Common myeloid progenitor, CD34-positive (primary cell): ENCODE measurements at places on chromosomes 12 and 14.
A peak's percentile ranks its signal among the peaks of the same experiment; 100 is the strongest.

DNA sequence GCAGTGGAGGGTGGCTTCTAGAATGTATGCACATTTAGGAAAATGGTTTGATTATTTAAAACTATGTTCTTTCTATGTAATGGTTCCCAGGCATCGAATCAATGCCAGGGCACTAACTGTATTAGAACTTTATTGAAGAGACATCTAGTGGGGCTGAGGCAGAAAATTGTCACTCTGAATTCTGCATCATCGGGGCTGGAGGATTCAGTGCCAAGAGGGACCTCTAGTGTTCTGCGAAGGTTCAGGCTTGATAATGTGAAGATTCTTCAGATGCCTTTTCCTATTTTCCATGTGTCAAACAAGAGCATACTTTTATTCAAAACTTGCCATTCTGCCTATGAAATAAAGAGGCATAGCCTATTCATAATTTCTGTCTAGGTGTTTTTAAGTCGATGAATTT lies 146.3 kb downstream of the CAND1 start:
- DNase-seq = peak; percentile 20

DNA sequence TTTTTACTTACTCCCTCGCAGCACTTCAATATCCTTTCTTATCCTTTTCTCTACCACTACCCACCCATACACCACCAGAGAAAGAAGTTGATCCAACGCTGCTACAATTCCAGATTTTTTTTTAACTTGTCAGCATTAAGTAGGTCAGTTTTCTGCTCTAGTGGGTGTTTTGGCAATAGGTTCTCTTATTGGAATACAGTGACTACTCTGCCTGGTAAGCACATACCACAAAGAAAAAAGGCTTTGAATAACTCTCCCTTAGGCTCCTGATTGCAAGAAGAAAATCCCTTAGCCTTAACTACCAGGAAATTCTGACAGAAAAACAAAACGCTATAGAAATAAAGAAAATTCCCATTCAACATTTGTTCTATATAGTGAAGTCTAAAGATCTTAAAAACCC lies 72.0 kb downstream of the NUMB start:
- DNase-seq = no peak

GRCh38 chr12:131803961-131804521 lies 24.2 kb upstream of the MMP17 start:
- peak; percentile 80 for DNase-seq

DNA sequence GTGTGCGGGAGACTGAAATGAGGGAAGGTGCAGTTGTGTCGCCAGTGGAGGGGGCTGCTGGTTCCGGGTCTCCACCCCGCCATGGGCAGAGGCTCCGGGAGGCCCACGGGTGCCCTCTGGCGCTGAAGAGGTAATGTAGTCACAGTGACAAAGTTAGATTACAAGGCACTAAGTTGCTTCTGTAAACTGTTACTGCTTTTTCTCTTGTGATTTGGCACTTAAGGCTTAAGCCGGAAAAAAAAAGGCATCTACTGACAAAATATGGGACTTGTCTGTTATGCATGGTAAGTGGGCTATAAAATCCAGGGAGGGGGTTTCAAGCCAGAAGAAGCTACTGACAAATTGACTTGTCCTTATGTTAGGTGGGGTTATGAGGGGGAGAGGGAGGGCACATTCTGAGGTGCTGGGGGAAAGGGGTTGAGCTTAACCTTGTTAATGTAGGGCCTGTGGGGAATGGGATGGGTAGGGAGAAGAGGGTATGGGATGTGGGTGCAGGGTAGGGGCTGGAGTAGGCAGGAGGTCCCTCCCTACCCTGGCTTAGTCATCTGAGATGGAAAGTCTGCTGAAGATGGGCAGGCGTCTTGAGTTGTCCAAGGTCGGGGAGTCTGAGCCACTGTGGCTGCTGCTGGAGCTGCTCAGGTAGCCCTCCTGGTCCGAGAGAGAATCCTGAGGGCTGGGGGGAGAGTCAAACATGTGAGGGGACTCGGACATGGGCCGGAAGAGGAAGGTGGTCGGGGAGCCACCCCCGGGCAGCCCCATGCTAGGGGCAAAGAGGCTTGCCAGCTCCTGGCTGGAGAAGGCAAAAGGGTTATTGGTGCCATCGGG lies 3.7 kb downstream of the ZFP36L1 start:
- DNase-seq = peak; percentile 89

GRCh38 chr12:23472329-23472971 lies 477.0 kb downstream of the SOX5 start:
- DNase-seq = no peak

GRCh38 chr12:38544330-38545066 lies 227.9 kb downstream of the ALG10B start:
- no peak for DNase-seq

DNA sequence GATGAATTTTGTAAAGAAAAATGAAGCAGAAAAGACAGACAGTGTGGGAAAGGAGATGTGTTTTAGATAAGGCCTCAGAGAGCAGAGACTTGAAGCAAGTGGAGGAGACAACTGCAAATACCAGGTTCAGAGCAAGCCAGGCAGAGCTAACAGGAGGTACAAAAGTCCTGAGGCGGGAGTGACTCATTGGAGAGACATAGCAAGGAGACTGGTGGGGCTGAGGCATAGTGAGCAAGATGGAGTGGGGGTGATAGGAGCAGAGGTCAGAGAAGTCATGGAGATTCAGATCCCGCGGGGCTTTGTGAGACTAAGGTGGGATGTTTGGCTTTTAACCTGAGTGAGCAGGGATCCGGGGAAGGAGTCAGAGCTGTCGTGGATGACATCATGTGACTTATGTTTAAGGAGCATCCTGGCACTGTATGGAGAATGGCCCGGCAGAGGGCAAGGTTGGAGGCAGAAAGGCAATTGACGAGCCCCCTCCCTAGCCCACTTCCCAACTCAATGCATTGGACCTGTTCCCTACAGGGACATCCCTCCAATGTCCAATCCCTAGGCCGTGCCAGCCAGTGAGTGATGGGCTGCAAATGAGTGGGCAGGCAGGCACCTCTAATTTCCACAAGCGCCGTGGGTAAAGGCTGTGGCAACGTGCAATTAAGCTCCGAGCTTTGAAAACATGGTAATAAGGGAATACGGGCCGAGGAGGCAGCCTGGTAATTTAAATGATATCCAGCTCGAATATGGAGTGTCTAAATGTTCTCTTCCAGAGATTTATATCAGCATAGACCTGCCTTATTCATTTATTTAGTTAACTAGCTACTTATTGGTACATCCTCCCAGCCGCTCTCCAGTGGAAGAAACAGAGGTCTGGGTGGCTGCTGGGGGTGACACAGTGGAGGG lies 206.8 kb upstream of the LHX5 start:
- DNase-seq = no peak

GRCh38 chr12:78559416-78559815 lies 305.2 kb upstream of the SYT1 start:
- no peak for DNase-seq

DNA sequence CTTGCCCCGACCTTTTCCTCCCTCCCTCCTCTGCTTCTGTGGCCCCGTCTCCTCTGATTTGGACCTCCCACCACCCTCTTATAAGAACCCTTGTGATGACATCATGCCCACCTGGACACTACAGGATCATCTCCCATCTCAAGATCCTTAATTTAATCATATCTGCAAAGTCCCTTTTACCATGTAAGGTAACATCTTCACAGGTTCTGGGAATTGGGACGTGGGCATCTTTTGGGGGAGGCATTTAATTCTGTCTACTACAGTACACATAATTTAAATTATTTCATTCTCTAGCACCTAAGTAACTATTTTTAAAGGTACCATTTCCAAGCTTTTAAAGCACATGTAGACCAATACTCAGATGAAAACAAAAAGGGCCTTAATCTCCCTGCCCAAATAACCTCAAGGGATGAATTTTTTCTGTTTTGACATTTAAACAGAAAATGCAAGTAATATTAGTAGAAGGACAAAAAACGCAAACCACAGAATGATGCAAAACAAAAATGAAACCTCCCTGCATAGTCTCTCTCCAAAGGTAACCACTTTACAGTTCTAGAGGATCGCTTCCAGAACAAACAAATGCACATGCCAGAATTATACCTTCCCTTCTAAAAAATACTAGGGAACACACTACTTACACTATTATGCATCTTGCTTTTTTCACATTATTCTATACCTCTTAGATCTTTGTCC lies 222.1 kb downstream of the AACS start:
- no peak for DNase-seq

- no peak for DNase-seq
Measured at GRCh38 chr12:120822832-120823503, 81.2 kb downstream of the SPPL3 start.

- no peak for DNase-seq
Measured at GRCh38 chr12:129257524-129257923, 404.2 kb downstream of the GLT1D1 start.

GRCh38 chr12:109541413-109541726 lies 31.9 kb downstream of the MMAB start:
- no peak for DNase-seq

DNA sequence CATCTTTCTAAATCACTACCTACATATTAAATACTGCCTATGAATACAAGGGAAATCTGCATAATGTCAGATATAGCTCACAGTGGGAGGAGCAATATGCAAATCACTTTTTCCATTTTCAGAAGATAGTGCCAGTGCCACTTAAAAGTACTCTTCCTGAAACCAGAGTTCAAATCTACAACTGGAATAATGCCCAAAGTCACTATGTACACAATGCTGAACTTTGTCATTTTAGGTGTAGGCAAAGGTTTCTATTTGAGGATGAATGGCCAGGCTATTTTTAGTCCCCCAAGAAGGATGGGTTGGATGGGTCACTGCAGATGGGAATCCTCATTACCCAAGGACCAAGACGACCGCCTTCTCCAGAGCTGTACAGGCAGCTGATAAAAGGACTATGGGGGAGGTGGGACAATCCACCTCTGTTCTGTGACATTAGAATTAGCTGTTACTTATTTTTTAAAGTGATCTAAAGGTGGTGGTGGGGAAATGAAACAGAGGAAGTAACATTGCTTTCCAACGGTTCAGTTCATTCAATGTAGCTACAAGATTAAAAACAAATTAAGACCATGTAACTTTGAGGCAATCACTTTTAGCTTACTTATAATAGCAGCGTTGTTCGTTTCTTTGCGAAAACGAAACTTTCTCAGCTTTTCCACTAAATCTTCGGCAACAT lies 5.6 kb downstream of the GMFB start:
- DNase-seq = no peak

DNA sequence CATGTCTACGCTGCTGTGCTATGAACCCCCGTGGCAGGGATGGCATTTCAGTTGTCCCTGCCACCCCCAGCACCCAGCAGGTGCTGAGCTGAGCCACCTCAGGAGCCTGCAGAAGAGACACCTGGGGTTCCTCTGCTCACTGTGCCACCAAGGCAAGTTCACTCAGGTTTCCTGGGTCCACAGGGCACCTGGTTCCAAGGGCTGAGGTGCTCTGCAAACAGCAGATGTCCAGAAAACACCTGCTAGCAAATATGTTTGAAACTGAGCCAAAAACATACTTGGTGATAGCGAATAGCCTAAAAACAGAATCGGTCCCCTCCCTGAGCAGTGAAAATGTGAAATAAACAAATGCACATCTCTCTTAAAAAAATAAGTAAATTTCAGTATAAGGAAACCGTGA lies 35.6 kb upstream of the GPR68 start:
- DNase-seq = no peak

DNA sequence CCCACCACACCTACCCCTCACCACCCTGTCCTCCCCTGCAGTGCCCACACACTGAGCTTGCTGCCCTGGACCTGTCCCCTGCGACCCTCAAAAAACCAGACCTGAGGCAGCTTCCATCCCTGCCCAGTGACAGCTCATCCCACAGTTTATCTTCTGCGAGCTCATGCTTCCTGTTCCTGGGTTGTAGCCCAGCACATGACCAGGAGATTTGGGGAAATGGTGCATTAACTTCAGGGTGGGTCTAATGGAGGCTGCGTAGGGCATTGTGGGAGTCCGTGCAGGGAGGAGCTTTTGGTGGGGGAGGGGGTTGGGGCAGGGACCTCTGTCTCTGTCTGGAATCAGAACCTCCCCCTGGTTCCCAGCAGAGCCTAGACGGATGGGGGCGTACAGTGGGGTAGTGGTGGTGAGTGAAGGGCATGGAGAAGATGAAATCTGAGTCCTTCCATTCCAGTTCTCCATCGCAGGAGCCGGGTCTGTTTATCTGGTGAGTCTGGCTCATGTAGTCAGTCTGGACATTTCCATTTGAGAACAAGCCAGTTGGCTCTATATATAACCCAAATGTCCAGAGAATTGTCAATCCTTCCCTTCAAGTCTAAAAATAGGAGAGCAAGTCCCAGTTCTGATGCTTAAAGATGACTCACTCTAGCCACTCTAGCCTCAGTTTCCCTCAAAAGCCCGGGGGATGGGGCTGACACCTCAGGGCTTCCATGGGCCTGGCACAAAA lies 270.9 kb downstream of the CACNA1C start:
- DNase-seq = peak; percentile 22

DNA sequence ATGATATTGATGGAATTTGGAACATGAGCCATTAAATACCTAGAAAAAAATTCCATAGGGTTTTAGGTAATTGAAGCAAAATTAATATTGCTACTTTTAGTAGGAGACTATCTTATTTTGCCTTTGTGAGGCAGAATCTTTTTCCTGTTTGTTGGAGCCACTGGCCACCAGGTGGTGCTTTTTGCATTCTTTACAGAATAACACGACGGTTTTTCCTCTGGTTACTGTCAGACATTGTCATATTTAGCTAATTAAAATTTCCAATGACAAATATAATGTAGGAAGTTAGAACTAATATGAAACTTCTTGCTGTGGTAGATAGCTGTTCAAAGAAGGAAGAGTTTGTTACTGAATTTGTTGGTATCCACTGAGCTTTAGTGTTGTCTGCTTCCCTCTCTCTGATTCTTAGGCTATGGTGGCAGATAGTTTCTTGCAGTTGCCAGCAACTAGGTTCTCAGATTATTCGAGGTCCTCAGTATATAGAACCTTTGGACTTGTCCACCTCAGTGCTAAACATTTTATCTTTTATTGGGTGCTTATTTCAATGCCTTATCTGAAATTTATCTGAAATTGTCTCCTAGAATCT lies 25.7 kb downstream of the RAB21 start:
- DNase-seq = peak; percentile 58

DNA sequence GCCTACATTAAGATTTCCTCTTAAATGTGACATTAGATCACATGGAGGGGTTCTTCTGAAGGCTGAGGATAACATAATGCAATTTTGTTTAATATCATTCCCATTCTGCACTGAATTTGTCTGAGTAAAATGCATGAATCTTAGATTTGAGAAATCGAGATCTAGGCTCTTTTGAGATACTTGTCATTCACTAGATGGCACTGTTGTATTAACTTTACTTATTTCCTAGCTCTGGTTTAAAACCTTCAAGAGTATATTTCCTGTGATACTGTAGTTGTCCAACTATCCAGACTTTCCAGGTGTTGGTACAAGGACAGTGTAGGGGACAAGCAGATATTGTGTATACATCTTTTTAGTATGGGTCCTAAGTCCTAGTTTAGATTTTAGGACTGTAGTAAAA lies 91.7 kb upstream of the SEL1L start:
- peak; percentile 35 for DNase-seq

- DNase-seq = no peak
Measured at GRCh38 chr12:105600911-105601545, 270.5 kb downstream of the C12orf75 start.

- DNase-seq = no peak
Measured at GRCh38 chr12:13128291-13128965, 25.0 kb upstream of the GSG1 start.
